ENCODE measurements at places on chromosomes 12 and 14.

DNA sequence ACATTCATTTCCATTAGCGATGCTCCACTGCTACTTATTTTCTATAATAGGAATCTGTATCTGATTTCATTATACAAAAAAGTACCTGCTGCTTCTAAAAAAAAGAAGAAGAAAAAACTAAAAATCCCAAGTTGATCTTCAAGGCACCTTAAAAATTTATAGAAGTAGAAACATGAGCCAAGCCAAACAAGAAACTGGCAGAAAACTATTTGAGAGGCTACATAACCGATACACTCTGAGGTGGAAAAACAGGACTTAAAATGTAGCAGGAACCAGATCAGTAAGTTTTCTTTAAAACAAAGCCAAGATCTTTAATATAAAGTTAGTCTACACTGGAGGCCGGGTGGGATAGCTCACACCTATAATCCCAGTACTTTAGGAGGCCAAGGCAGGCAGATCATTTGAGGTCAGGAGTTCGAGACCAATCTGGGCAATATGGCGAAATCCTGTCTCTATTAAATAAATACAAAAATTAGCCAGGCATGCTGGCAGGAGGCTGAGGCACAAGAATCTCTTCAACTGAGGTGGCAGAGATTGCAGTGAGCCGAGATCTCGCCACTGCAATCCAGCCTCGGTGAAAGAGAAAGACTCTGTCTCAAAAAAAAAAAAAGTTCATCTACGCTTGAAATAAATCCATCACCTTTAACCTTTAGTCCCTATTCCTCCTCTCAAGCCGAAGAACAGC is 278.6 kb downstream of the MED13L start:
- DNase-seq, result no peak

DNA sequence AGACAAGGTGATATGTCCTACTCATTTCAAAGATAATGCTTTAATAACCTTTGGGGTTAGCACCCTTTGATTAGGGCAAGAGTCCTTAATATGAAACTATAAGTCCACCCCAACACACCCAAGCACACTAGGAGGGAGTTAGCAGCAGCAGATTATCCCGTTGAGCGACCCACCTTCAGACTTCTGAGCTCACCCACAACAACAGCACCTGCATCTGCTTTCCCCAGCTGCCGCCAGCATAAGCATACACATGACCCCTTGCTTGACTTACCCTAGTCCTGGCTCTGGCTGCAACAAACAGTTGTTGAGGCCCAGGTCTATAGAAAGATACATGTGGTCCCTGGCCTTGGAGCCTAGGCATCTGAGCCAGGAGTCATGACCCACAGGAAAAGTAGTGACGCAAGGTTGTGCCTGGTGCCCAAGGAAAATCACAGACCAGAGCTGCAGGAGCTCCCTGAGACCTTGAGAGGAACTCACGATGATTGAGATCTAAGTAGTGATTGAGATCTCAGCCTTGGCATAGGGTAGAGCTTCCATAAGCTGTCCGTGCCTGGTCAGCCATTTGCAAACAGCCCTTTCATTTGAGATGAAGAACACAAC is 19.0 kb downstream of the ZDHHC22 start:
- peak; percentile 79 for DNase-seq

GRCh38 chr12:122422730-122423257 is 325 bp upstream of the CLIP1 start:
- DNase-seq, result peak; percentile 12

DNA sequence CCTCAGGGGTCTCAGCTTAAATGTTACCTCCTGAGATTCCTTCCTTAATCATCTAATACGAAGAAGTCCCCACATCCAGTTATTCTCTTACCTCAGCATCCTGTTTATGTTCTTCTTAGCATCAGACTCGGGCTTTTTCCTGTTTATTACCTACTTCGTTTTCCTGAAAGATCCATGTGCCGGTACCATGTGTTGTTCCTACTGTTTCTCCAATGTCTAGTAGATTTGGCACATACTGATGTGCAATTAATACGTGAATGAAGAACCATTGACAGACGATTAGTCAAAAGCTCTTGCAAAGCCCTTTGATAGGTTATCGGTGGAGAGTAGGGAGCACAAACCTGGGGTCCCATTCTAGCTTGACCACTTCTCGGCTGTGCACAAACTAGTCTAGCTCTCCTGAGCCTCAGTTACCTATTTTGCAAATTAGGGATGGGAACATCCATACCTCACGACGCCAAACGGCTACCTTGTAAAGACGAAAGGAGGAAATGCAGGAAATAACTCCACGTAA is 735 bp upstream of the MAPKAPK5 start:
- DNase-seq, result no peak

DNA sequence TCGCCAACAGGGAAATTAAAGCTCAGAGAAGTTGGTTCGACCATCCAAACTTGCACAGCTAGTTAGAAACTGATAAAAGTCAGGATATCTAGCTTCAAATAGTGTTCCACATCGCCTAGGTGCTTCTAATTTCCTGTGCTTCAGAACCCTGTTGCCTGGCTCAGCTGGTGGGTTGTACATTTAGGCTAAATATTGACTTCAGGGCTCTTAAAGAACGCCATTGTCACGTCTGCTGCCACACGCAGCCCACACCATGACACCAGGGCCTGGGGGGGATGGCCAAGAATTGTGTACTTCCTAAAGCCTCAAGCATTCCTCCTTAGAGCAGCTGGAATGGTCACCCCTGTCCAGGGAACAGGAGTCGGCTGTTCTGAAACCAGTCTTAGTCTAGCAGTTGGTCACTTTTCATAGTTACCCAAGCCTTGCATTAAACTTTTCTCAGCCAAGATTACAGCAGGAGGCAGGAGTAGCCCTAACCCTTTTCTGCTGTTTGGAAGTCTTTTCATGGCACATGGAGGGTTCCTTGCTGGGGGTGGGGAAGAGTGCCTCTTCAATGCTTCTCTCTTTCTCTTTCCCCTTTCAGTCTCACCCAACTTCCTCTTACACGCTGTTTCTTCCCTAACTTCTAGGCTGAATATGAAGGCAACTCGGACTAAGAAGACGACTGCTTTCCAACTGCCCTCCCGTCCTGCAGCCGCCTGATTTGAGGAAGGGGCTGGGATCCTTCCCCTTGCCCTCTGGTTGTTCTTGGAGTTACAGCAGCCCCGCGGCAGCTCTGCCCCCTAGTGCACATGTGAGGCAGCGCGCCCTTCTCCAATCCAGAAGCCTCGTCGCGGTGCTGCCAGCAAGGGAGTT is 17.1 kb downstream of the FOS start:
- peak; percentile 86 for DNase-seq

- no peak for DNase-seq
These were observed 14.8 kb upstream of the LRRC9 start for GRCh38 chr14:59905188-59905587.

GRCh38 chr14:65377576-65377975 is 35.0 kb upstream of the FUT8 start:
- no peak for DNase-seq

- no peak for DNase-seq
These were observed 349.7 kb upstream of the DIO2 start for GRCh38 chr14:80560800-80561657.

GRCh38 chr14:93343797-93344196 is 3.2 kb upstream of the COX8C start:
- DNase-seq, result no peak

- no peak for DNase-seq
These were observed 106.3 kb downstream of the PTPRO start for GRCh38 chr12:15428632-15429031.

DNA sequence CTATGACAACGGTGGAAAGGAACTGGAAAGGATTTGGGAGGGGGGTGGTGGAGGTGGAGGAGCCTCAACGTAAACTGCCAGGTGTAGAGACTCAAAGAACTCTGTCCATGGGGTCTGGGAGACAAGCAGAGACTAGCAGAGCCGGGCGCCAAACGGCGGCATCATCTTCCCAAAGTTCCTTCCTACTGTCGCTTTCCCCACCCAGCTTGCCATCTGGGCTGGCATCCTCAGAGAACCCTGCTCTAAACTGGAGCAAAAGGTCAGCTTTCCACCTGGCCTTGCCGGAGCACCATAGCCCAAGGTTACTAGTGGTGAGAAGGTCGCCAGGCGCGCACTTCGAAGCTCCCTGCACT is 4.0 kb upstream of the IRF2BPL start:
- DNase-seq, result peak; percentile 75

DNA sequence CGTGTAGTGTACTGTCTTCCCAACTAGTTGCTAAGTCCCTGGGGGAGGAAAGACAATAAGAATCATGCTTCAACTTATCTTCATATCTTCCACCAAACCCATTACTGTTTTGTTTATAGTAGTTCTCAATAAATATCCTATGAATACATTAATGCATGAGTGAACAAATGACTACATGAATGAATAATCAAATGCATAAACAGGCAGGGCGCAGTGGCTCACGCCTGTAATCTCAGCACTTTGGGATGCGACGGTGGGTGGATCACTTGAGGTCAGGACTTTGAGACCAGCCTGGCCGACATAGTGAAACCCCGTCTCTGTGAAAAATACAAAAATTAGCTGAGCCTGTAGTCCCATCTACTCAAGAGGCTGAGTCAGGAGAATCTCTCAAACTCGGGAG is 32.1 kb upstream of the NR2C1 start:
- DNase-seq, result no peak

DNA sequence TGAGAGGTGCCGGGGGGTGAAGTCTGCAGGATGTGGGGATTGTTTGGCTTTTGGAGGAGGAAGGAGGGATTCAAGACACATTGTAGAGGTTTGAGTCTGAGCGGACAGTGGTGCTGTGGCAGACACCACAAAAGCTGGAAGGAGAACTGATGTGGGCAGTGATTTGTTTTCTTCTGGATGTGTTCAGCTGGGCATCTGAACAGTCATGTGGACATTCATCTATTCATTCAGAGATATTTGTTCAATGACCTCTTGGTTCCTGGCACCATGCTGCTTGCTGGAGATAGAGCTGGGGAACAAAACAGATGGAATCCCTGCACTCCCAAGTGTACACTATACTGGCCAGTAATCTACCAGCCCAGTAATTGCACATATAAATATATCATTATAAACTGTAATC is 64.0 kb downstream of the PTPN11 start:
- DNase-seq, result no peak

DNA sequence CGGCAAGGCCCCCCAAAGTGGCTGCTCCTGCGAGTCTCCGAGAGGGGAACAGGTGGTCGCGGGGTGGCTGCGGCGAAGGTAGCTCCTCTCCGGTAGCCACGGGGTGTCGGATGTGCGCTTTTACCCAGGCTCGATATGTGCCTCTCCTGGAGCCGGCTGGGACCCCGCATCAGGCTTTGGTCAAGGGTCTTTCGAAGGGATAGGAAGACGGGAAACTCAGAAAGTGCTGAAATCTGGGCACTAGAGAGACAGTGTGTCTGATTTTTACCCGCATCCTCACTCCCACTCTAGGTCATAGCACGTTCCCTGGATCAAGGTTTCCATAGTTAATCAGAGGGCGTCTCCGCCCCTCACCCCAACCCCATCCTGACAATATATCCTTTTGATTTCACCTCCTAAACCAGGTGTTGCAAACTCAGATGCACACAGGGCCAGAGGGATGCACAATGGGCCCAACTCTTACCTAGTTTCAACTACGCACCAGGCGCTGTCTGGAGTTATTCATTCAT is 156.9 kb downstream of the PTPN11 start:
- no peak for DNase-seq

- no peak for DNase-seq
These were observed 278.2 kb downstream of the ZFP36L1 start for GRCh38 chr14:68514608-68515194.

GRCh38 chr12:724194-724855 is 28.1 kb upstream of the WNK1 start:
- DNase-seq, result no peak

- no peak for DNase-seq
These were observed 37.6 kb downstream of the SPTB start for GRCh38 chr14:64841772-64842750.

- DNase-seq, result no peak
These were observed 900 bp upstream of the MTERF2 start for GRCh38 chr12:106987846-106988245.

GRCh38 chr14:34971381-34971780 is 11.4 kb upstream of the SRP54 start:
- DNase-seq, result no peak

DNA sequence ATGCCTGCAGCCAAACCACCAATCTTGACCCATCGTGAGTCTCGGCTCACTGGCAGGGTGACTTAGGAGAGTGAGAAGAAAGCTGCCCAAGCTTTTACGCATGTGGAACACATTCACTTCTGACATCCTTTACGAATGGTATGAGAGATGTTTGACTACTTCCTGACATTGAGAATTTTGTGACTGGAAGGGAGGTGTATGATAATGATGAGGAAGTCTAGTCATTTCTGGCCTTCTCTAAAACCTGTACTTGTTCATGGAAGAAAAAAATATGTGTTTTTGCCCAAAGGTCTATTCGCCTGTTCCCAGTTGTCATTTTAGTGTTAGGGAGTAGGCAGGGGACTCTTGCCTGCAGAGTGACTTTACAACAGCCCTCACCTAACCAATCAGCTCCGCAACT is 227.2 kb upstream of the ATP2B1 start:
- no peak for DNase-seq

GRCh38 chr12:71399197-71399596 is 40.4 kb upstream of the LGR5 start:
- DNase-seq, result no peak

DNA sequence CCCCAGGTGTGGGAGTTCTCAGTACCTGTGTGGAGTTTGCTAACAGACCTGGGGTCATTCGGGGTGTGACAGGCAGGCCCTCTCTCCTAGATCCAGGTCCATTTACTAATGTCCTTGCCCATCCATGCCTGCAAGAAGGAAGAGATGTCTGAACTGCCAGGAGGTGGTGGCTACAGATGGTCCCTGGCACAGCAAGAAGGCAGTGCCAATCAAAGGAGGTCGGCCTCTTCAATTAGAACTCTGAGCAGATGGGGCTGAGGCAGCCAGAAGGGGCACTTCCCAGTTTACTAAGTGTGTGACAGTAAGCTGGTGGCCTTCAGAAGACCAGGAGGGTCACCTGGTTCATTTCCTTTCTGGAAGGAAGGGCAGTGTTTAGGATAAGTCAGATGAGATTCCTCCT is 202.5 kb downstream of the CACNA1C start:
- DNase-seq, result no peak

DNA sequence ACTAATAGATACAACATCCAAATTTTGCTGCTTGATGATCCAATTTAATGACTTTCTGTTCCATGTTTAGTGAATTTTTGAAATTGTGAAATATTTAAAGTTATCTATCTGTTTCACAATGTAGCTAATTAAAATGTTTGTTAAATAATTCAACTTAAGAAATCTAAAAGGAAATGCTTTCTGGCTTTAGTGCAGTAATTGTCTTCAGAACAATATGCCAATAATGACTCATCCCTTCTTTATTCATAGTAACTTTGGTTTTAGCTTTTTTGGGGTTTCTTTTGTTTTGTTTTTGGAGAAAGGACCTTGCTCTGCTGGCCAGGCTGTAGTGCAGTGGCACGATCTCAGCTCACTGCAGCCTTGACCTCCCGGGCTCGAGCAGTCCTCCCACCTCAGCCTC is 479.2 kb upstream of the RGS6 start:
- DNase-seq, result no peak

Data from NCI-H1694 treated with DMSO at 0.1 percent for 48 hours (cell line).